ENCODE measurements at places on chromosomes 5 and 9.

GRCh38 chr5:78544561-78545201 is 103.9 kb downstream of the LHFPL2 start:
- peaks cover 13% of the 10 kb centered on the region for H3K4me1 ChIP-seq
- no peaks in the 10 kb centered on the region for H3K27me3 ChIP-seq
- peak; percentile 90 for DNase-seq
- H3K27ac ChIP-seq, result no peak overlapping the region
- H3K36me3 ChIP-seq, result peaks cover 5% of the 10 kb centered on the region

GRCh38 chr5:110738503-110738811 is 350 bp upstream of the SLC25A46 start:
- H3K4me1 ChIP-seq, result no peaks in the 10 kb centered on the region
- no peaks in the 10 kb centered on the region for H3K27me3 ChIP-seq
- H3K4me3 ChIP-seq, result peak overlapping the region; percentile 85
- no peak for DNase-seq
- no peak overlapping the region for H3K27ac ChIP-seq

DNA sequence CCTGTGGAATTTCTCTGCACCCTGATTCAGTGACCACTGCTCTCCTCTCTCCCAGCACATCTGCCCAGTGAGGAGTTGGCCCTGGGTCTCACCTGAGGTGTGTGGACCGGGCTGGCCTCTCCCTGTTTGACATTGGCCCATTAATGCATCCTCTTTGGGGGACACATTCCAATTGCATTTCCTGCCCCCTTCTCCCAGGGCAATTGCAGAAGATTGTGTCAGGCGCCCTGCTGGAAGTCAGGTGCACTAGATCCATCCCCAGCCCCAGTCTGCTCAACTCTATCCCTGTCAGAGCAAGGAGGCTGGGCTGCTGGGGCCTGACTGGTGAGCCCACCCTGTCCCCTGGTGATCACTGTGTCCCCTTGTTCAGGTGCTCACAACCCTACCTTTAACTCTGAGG is 84.5 kb downstream of the LMX1B start:
- DNase-seq, result no peak
- no peak overlapping the region for H3K4me3 ChIP-seq
- no peaks in the 10 kb centered on the region for H3K36me3 ChIP-seq
- peaks cover 1% of the 10 kb centered on the region for H3K4me1 ChIP-seq

DNA sequence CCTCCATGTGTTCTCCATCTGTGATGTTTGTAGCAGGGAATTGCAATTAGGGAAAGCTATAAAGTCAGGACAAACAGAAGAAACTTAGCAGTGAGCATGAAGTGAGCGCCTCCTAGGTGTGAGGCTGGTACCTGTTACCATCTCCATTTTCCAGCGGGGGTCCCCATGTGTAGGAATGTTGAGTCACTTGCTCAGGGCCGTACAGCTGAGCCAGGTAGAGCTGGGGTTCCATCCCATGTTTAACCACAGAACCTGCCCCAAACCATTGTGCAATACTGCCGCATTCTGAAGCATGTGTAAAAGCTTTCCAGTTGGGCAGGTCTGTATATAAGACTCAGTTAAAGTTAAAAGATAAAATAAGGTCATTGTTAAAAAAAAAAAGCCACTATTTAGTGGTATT is 62.7 kb downstream of the NDFIP1 start:
- H3K4me3 ChIP-seq, result no peak overlapping the region
- DNase-seq, result no peak
- peaks cover 7% of the 10 kb centered on the region for H3K27me3 ChIP-seq

DNA sequence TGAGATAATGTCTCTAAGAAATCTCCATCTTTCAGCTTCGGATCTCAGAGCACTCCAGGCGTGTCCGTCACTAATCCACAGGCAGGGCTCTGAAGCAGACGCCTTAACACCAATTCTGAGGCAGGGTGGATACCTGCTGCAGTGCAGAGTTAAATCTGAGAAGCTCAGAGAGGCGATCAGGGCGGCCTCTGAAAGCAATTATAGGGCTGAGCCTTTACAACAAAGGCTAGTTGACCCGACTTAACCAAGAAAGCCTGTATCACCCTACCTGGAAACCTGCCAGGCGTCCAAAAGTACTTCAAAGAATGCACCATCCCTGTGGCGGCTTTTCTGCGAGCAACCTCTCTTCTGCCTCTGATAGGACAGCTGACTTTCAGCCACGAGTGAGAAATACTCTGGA is 134.8 kb upstream of the MSX2 start:
- no peaks in the 10 kb centered on the region for H3K4me1 ChIP-seq
- H3K27ac ChIP-seq, result no peak overlapping the region
- H3K36me3 ChIP-seq, result no peaks in the 10 kb centered on the region

DNA sequence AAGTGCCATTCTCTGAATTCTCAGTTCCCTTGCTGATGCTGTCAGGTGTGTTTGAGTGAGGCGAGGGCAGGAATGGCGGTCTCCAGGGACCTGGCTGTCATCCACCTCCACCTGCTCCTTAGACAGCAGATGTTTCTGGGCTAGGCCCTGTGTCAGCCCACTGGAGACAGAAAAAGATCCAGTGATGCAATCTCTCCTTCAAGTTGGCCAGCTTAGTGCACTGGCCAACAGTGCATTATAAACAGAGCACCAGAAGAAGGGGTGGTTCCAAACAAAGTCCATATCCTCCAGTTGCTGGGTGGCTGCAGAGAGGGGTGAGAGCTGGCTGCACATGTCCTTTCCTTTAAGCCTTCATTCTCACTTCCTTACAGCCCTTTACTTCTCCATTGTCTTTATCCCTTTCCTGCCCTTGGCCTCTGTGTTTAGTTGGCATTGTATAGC is 26.5 kb downstream of the NANS start:
- peaks cover 20% of the 10 kb centered on the region for H3K4me1 ChIP-seq
- H3K4me3 ChIP-seq, result no peak overlapping the region
- peak; percentile 18 for DNase-seq
- H3K27ac ChIP-seq, result no peak overlapping the region
- H3K27me3 ChIP-seq, result peaks cover 2% of the 10 kb centered on the region

DNA sequence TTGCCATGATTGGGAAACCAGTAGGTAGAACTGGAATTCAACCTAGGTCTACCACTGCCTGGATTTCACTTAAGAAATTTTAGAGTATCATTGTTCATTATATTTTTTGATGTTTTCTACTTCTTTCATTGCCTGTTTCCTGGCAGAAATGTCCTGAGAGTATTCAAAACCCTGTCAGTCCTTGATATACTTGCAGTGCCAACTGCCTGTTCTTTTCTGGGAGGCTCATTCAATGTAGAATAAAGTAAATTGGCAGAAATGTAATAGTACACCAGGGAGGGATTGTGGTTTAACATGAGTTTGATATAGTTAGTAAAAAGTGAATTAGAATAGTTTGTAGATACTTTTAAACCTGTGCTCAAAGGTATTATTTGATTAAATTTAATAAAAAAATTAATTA is 286.3 kb downstream of the FBXL7 start:
- no peak overlapping the region for H3K4me3 ChIP-seq
- H3K27me3 ChIP-seq, result no peaks in the 10 kb centered on the region
- H3K27ac ChIP-seq, result no peak overlapping the region
- no peaks in the 10 kb centered on the region for H3K36me3 ChIP-seq
- peaks cover 8% of the 10 kb centered on the region for H3K4me1 ChIP-seq

DNA sequence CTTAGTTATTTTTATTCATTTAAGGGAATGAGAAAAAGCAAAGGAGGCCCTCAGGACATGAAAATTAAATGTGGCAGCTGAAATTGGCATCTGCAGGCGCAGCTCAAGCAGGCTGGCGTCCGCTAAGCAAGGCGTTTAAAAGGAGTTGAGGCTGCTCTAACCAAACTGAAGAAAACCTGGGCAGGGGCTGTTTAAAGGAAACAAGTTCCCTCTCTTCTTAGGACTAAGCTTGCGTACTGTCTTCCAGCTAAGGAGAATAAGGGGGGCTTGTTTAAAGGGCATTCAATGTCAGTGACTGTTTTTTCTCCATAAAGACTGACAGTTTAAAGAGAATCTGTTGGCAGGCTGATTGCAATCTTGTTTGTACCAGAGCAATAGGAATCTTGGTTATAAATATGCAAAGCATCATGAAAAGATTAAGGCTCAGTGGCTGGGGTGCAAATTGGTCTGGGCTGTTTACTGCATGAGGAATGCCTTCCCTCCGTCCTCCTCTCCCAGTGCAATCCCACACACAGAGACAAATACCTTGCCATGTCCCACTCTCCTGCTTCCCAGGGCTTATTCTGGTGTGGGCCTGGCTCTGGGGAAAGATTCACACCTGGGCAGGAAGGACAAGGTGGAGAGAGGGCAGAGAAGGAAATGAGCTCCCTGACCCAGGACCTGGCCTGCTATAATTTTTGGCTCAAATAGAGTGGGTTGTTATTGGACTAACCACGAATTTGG is 85.9 kb upstream of the LIFR start:
- no peak overlapping the region for H3K4me3 ChIP-seq
- peaks cover 2% of the 10 kb centered on the region for H3K4me1 ChIP-seq
- H3K36me3 ChIP-seq, result no peaks in the 10 kb centered on the region
- H3K27ac ChIP-seq, result no peak overlapping the region
- DNase-seq, result no peak
- H3K27me3 ChIP-seq, result peaks cover 23% of the 10 kb centered on the region

- no peak overlapping the region for H3K4me3 ChIP-seq
- no peak overlapping the region for H3K27ac ChIP-seq
- H3K36me3 ChIP-seq, result no peaks in the 10 kb centered on the region
- no peaks in the 10 kb centered on the region for H3K27me3 ChIP-seq
Measured at GRCh38 chr5:145858959-145859358, 13.9 kb downstream of the GRXCR2 start.

DNA sequence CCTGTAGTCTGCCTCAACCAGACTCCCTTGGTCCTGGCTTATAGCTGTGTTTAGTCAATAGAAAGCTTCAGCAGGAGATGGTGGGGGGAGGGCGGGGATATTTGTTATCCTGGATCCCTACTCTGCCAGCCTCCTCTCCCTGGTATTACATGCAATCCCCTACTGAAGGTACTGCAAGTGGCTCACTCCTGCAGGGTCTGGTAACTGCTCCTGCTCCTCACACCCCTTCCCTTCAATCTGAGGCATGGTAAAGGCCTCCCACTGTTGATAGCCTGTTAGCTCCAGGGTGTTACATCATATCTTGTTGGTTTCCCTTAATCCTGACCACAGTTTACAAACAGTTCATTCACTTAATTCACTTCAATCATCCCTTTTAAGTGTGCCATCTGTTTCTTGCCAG is 137.5 kb downstream of the AP3B1 start:
- peaks cover 10% of the 10 kb centered on the region for H3K36me3 ChIP-seq
- H3K4me1 ChIP-seq, result no peaks in the 10 kb centered on the region
- no peaks in the 10 kb centered on the region for H3K27me3 ChIP-seq
- no peak overlapping the region for H3K4me3 ChIP-seq
- H3K27ac ChIP-seq, result no peak overlapping the region

- no peak overlapping the region for H3K27ac ChIP-seq
- no peak for DNase-seq
- H3K36me3 ChIP-seq, result no peaks in the 10 kb centered on the region
- H3K4me1 ChIP-seq, result no peaks in the 10 kb centered on the region
- no peak overlapping the region for H3K4me3 ChIP-seq
- H3K27me3 ChIP-seq, result no peaks in the 10 kb centered on the region
Measured at GRCh38 chr9:77595426-77596095, 52.6 kb downstream of the GNA14 start.

DNA sequence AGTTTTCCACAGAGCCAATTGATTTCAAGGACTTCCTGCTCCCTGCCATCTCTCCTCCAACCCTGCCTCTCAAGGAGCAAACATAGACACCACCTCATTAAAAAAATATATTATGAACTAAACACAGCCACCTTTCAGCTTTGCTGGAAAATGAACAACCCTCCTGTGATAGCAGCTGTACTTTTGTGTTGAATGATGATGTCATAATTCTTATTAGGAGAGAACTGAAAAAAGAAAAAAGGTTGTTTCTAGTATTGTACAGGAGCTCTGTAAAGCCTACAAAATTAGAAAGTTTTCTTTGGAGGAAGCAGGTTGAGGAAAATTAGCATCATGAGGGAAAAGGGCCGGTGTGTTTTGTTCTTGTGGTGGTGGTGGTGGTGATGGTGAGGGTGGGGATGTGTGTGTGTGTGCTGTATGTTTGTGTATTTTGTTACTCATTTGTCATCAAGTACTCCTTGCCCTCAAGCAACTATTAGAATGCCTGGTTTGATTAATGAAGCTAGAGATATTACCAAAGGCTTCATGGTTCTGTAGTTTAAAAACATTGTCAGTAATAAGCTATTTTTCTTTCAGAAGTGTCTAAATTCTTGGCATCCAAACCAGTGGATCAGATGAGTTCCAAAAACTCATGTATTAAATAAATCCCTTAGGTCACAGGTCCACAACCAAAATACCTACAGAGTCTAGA is 405.9 kb downstream of the TLE4 start:
- H3K27me3 ChIP-seq, result peaks cover 11% of the 10 kb centered on the region
- H3K36me3 ChIP-seq, result no peaks in the 10 kb centered on the region
- DNase-seq, result no peak
- no peak overlapping the region for H3K4me3 ChIP-seq
- peaks cover 6% of the 10 kb centered on the region for H3K4me1 ChIP-seq

GRCh38 chr9:38671748-38672147 is 48.2 kb downstream of the FAM240B start:
- H3K36me3 ChIP-seq, result no peaks in the 10 kb centered on the region
- H3K27me3 ChIP-seq, result peaks cover 3% of the 10 kb centered on the region
- H3K4me3 ChIP-seq, result no peak overlapping the region
- H3K4me1 ChIP-seq, result peaks cover 15% of the 10 kb centered on the region

- DNase-seq, result no peak
- H3K27me3 ChIP-seq, result no peaks in the 10 kb centered on the region
- no peak overlapping the region for H3K27ac ChIP-seq
- H3K4me1 ChIP-seq, result no peaks in the 10 kb centered on the region
- no peak overlapping the region for H3K4me3 ChIP-seq
Measured at GRCh38 chr5:50763846-50764245, 97.4 kb downstream of the PARP8 start.

- no peak overlapping the region for H3K27ac ChIP-seq
- no peak overlapping the region for H3K4me3 ChIP-seq
- no peak for DNase-seq
Measured at GRCh38 chr9:14193328-14193990, 120.5 kb downstream of the NFIB start.

GRCh38 chr5:143635888-143636287 is 176.1 kb upstream of the HMHB1 start:
- no peak overlapping the region for H3K27ac ChIP-seq
- DNase-seq, result no peak
- H3K36me3 ChIP-seq, result no peaks in the 10 kb centered on the region
- no peaks in the 10 kb centered on the region for H3K4me1 ChIP-seq
- H3K27me3 ChIP-seq, result no peaks in the 10 kb centered on the region
- H3K4me3 ChIP-seq, result no peak overlapping the region

GRCh38 chr5:108556441-108557145 is 174.7 kb upstream of the FBXL17 start:
- H3K27me3 ChIP-seq, result no peaks in the 10 kb centered on the region
- no peaks in the 10 kb centered on the region for H3K36me3 ChIP-seq
- no peaks in the 10 kb centered on the region for H3K4me1 ChIP-seq
- peak; percentile 29 for DNase-seq
- H3K4me3 ChIP-seq, result no peak overlapping the region
